ENCODE measurements at places on chromosomes 16 and 17. TPM values are rescaled to one million over a fixed set of nuclear protein-coding genes. Genes with fewer than 3 reads are reported as not detected.

MYO15B gene
- 0.78 TPM for total RNA-seq

ASPA gene
- 1.1 TPM for total RNA-seq

HOXB4 gene
- 3.3 TPM for total RNA-seq

KRTAP2-1 gene
- not detected for total RNA-seq

SGCA gene
- total RNA-seq, result not detected

SLC5A11 gene
- not detected for total RNA-seq

ENO3 gene
- total RNA-seq, result 1.1 TPM

ZFP3 gene
- total RNA-seq, result 2.0 TPM

LGALS9 gene
- total RNA-seq, result 0.37 TPM

APOBR gene
- total RNA-seq, result not detected

KRTAP4-9 gene
- total RNA-seq, result not detected

USP36 gene
- 29.8 TPM for total RNA-seq

ADAD2 gene
- not detected for total RNA-seq

EIF5A gene
- total RNA-seq, result 1,080 TPM

HOXB13 gene
- total RNA-seq, result not detected

PYDC1 gene
- total RNA-seq, result not detected

IRF8 gene
- total RNA-seq, result not detected

PRCD gene
- 4.1 TPM for total RNA-seq

SUZ12 gene
- 16.2 TPM for total RNA-seq

NOXO1 gene
- total RNA-seq, result 0.39 TPM

MFSD11 gene
- 23.1 TPM for total RNA-seq

BMERB1 gene
- 45.9 TPM for total RNA-seq

PPP1R9B gene
- 38.5 TPM for total RNA-seq

KDM6B gene
- 5.1 TPM for total RNA-seq
